ENCODE measurements at places on chromosomes 12 and 14.

DNA sequence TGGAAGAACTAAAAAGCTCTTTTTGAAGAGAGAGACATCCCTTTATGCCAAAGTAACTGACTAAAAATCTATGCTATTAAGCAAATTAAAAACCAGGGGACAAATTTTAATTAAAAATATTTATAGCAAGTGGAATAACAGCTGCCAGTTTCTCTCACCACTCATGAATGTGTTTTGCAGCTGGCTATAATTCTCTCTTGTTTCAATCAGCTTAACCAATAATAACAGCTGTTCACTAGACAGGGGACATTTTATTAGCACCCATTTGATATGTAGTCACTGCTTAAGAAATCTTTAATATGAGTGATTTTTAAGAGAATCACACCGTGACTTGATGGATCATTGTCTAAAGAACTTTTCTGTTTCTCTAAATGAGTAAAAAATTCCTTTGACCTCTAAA is 34.2 kb upstream of the KRR1 start:
- no peak for DNase-seq

DNA sequence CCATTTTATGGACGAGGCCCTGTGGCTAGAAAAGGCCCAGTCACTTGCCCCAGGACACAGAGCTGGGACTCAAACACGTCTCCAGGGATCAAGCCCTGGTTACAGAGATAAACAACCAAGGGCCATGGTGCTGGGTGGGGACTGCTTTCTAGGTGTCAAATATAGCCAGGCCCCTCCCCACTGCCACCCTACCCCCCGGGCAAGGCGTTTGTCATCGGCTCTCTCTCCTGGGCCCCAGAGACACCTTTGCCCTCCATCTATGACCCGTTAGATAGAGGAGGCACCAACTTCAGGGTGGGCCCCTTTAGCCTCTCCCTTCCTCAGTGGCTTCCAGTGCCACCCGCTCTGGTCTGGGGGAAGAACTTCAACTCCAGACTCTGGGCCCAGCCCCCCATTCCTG is 18.0 kb downstream of the LTBP2 start:
- no peak for DNase-seq

DNA sequence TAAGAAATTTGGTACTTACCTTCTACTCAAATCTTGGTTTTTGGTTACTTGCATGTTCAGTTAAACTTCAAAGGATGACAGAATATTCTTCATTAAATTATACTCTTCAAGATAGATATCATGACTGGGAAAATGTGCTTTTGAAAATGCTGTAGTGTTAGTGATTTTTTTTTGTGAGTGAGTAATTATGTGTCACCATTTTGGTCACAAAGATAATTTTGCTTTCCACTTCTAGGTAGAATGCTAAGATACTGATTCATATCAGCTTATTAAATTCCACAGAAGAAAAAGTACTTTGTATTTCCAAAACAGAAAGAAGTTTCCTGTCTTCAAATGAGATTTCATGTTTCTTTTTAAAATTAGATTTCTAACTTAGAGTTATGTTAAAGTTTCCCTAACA is 61.2 kb downstream of the ATXN7L3B start:
- no peak for DNase-seq

GRCh38 chr12:29781188-29781587 is 2.6 kb downstream of the TMTC1 start:
- peak; percentile 53 for DNase-seq
